ENCODE measurements at places on chromosomes 2 and 18.

DNA sequence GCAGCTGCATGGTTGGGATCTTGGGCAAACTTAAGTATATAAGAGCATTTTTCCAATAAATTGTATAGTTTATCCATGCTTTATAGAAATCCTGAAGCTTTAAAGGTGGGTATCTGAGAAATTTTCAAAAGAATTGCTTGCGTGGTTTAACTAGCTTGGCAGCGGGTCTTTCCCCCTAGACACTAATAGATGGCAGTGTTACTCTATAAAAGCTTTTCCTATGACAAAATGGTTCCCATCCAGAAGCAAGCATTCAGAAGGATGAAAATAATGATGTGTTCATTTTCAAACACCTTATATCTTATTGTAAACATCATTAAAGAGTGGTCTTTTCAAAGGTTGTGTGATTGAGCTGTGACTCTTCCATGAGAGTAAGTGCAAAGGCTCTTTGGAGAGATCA is 45.9 kb downstream of the KDM3A start:
- DNase-seq = no peak

GRCh38 chr2:9590641-9591040 is 35.0 kb upstream of the ADAM17 start:
- DNase-seq = no peak

DNA sequence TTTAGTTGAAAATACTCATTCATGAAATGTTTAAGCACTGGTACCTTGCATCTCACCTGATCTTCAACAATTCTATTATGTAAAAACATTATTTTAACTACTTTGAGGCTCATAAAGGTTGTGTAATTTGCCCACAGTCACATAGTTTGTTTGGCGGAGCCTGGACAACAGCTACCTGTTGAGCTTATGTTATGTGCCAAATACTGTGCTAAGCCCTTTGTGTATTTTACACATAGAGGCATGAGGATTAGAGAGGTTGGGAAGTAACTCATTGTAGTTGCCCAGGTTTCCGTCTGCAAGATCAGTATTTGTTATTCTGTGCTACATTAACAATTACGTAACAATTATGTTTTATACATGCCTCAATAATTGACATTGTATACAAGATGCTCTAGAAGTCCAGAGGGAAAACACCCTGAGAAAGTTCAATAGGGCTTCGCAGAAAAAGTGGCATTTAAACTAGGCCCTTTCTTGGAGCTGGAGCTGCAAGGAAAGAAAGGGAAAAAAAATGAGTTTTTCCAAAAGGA is 80.4 kb downstream of the BOLA3 start:
- DNase-seq = no peak

- DNase-seq = peak; percentile 11
These were observed 40.8 kb downstream of the DSEL start for GRCh38 chr18:67475673-67476072.

- DNase-seq = no peak
These were observed 10.1 kb upstream of the SULT1C4 start for GRCh38 chr2:108367561-108368175.

DNA sequence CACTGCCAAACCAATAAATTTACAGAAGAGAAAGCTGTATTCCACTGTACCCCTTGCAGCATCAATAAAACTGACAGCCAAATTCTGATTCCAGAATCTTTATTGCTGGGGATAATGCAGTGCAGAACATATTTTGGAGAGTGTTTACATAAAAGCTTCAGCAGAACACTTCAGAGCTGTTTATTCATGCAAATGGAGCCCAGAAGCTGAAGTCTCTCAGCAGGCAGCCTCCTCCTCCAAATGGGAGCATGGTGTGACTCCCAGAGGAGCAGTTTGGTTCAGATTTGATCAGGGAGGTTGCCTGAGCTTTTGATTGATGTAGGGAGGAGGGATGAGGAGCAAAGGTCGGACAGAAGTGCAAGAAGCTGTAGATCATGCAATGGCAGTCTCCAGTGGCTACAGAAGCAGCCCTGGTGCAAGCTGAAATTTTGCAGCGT is 22.4 kb downstream of the LHCGR start:
- no peak for DNase-seq

DNA sequence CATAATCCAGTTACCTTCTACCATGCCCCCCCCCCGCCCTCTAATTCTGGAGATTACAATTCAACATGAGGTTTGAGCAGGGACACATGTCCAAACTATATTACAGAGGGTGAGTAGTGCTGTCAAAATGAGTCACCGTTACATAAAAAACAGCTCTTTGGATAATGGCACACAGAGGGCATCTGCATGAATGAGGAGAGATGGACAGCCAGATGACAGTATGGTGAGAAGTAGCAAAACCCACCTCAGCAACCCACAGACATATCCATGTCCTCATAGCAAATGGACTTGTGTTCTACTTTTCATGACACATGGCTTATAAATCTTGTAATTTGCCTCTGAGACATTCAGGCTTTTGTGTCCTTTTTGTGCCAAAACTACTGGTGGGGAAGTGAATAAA is 132.0 kb downstream of the EML6 start:
- DNase-seq = no peak

DNA sequence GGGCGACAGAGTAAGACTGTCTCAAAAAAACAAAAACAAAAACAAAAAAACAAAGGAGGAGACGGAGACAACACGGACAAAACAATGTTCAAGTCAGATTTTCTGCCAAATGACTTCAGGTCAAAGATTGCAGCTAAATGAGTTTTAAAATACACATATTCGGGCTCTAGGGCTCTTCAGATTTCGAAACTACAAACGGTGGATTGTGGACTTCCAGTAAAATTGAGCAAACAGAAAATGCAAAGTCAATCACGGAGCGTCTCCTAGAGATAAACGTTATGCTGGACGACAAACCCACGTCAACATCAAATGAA is 558 bp downstream of the MRPS5 start:
- no peak for DNase-seq

GRCh38 chr18:48250362-48250907 is 158.7 kb downstream of the ZBTB7C start:
- DNase-seq = no peak

DNA sequence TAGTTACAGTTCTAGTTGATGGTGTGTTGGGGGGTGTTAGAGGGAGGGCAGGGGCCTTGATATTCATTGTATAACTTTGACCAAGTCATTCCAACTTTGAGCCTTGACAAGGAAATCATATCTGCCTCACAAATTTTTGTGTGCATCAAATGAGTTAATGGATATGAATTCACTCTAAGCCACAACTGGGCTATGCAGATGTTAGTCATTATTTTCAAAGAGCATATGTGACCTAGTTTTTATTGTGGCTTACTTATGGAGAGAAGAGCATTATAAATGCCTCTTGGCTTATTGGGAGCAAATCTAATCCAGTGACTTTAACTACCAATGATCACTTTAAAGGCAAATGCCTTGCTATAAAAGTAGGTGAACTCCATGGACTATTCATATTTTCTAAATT is 250.2 kb downstream of the LPIN1 start:
- no peak for DNase-seq

GRCh38 chr2:136319237-136319636 is 201.3 kb upstream of the CXCR4 start:
- no peak for DNase-seq

GRCh38 chr2:169975221-169975620 is 148.0 kb downstream of the UBR3 start:
- DNase-seq = no peak

- no peak for DNase-seq
These were observed 208.5 kb upstream of the ACVR2A start for GRCh38 chr2:147636238-147636882.

GRCh38 chr18:9418047-9418690 is 57.1 kb upstream of the RALBP1 start:
- DNase-seq = no peak

- DNase-seq = no peak
These were observed 43.4 kb upstream of the LRP1B start for GRCh38 chr2:142174176-142174575.

- no peak for DNase-seq
These were observed 43.4 kb downstream of the KCNF1 start for GRCh38 chr2:10954856-10955818.

DNA sequence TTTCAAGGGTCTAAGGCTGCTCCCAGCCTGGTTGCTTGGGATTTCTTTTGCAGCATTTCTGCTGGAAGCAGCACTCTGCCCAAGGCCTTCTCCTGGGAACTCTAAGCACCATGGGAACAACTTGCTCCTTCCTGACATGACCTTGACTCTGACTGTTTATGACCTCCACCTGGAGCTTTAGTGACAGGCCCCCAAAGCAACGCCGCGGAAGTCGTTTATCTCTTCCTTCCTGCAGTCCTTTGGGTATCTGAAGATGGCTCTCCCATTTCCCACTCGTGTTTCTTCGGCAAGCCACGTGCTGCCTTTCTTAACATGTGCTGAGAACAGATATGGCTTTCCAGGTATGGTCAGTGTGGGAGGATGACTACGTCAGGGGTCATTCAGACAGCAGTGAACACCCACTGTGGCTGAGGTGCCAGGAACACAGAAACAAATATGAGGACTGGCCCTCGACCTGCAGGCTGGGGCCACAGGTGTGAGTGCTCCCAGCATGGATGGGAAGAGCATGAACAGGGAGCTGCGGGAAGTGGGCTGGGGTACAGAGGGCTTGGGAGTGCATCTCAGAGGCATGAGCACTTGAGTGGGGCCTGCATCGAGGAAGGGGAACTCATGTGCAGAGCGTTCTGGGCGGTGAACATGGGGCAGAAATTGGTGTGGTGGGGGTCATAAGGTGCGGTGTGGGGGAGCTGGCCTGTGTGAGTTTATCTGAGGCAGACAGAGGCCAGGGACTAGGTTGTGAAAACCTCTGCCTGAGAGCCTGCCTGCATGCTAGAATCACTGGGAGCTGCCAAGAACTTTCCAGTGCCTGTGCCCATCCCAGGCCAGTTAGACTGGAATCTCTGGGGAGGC is 140.5 kb downstream of the TSN start:
- no peak for DNase-seq

GRCh38 chr2:230900336-230900995 is 24.6 kb downstream of the GPR55 start:
- no peak for DNase-seq

- DNase-seq = no peak
These were observed 165.7 kb upstream of the SLC14A2 start for GRCh38 chr18:45449418-45450227.

- DNase-seq = no peak
These were observed 157.4 kb downstream of the ASXL3 start for GRCh38 chr18:33735428-33735827.

GRCh38 chr2:9010866-9011265 is 7.4 kb upstream of the MBOAT2 start:
- peak; percentile 61 for DNase-seq

GRCh38 chr2:190382851-190383250 is 25.3 kb upstream of the MFSD6 start:
- DNase-seq = no peak

GRCh38 chr2:2791031-2791430 is 460.0 kb upstream of the MYT1L start:
- no peak for DNase-seq

DNA sequence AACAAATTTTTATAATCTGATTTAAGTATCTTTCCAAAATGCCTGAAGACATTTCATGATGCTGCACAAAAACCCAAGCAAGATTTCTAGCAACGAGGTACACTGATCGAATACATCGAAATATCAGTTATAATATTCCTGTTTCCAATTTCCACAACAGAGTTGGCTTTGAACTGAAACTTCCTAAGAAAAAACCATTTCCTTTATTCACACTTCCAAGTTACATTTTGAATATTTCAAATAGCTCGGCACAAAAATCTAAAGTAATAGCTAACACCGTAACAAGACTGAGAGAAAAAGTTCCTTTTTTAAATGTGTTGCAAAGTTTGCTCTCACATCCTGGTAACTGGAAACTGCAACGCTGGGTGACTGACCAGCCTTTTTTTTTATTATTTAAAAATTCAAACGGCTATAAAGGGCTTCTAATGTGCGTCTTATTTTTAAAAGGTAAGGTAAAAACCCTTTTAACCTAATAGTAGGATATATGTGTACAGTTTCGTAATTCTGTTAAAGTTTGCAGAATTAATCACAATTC is 1.7 kb downstream of the HNRNPLL start:
- DNase-seq = no peak

GRCh38 chr2:149908726-149909683 is 321.4 kb upstream of the MMADHC start:
- peak; percentile 36 for DNase-seq

GRCh38 chr2:107337209-107337898 is 451.4 kb upstream of the ST6GAL2 start:
- no peak for DNase-seq

DNA sequence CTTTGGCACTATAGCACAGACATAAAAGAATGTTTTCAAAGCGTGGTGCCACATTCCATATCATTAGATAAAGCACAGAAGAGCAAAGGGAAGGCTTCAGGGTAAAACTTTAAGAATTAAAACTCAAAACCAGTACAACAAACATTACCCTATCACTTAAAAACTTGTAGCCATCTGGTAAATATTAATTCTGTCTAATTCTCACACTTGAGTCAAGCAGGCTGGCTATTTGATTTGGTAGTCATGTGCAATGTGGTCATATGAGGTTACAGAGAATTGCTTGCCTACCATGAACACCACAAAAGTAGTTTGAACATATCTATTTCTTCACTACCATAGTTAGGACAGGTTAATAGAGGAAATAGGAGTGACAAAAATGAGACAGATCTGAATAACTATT is 244.9 kb downstream of the IRS1 start:
- no peak for DNase-seq

GRCh38 chr2:178517496-178517895 is 37.2 kb downstream of the PLEKHA3 start:
- no peak for DNase-seq

GRCh38 chr2:231359441-231359840 is 36.1 kb upstream of the B3GNT7 start:
- no peak for DNase-seq

DNA sequence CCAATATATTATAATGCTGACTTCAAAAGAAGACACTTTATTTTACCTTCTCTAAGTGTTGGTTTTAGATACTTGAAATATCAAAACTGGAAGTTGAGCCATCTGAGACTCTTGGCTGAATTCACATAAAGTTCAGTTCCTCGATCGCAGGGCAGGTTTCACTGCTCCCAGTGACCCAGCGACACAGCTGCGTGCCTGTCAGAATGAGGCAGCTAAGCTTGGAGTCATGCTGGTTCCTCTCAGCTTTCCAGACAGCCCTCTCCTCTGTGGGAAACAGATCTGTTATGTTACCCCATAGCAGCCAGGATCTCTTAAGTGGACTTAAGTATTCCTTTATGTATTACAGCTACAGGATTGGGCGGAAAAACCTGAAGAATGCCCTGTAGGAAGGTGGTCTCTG is 142.8 kb upstream of the ALPP start:
- no peak for DNase-seq
